ENCODE measurements at places on chromosomes 4 and X.

DNA sequence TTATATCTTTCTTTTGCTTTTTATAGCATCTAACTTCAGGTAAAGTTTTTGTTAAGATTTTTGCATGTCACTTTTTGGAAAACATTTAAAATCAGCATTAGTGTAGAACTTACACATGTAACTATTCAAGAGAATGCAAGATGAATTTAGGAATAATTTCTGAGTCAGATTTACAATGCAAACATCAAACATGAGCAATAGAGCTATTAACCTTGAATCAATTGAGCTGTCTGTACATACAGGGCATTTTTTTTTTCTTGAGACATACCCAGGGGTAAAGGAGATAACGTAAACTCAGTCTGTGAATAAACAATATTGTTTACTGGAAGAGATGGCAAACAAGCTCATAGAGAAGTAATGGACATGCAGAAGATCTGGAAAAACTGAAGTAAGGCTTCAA is 311.5 kb downstream of the IL1RAPL2 start:
- DNase-seq = no peak

- DNase-seq = no peak
Measured at GRCh38 chr4:24093446-24093845, 203.6 kb upstream of the PPARGC1A start.

DNA sequence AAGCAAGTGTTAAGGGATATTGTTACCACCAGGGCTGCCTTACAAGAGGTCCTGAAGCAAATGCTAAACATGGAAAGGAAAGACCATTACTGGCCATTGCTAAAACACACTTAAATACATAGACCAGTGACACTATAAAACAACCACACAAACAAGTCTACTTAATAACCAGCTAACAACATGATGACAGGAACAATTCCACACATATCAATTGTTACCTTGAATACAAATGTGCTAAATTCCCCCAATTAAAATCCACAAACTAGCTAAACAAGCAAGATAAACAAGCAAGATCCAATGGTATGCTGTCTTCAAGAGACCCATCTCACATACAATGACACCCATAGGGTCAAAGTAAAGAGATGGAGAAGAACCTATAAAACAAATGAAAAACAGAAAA is 20.5 kb upstream of the MAGEA8 start:
- DNase-seq = no peak

GRCh38 chr4:82293304-82293703 is 80.5 kb downstream of the HNRNPD start:
- DNase-seq = no peak

DNA sequence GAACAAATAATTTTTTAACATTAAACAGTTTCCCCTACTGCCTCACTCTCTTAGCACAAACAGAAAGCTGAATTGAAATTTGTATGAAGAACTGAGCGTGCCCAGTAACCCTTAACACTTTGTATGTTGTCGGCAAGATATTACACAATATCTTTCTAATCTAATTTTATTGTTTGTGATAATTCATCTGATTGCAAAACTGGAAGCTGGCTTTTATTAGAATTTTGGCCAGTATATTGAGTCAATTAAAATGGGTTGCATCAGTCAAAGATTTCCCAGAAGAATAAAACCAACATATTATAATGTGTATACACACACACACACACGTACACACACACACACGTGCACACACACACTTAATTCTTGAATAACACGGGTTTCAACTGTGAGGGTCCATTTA is 2332.1 kb downstream of the PCDH7 start:
- DNase-seq = no peak

GRCh38 chr4:3291969-3292570 is 751 bp upstream of the RGS12 start:
- peak; percentile 52 for DNase-seq

GRCh38 chr4:83138946-83139345 is 24.4 kb upstream of the PLAC8 start:
- DNase-seq = no peak

DNA sequence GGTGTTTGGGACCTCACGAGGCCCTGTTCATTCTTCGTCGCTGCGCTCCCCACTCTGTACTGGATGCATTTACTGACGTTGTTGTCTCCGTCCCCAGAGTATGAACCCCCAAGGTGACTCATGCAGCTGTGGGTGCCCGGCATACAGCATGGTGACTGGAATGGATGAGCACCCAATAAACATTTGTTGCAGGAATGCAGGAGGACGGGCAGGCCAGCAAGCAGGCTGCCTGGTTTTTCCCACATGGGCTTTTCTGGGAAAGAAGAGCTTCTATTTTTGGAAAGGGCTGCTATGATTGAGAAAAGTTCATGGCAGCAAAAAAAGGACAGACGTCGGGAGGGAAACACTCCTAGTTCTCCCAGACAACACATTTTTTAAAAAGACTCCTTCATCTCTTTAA is 893 bp upstream of the SOD3 start:
- DNase-seq = peak; percentile 14

DNA sequence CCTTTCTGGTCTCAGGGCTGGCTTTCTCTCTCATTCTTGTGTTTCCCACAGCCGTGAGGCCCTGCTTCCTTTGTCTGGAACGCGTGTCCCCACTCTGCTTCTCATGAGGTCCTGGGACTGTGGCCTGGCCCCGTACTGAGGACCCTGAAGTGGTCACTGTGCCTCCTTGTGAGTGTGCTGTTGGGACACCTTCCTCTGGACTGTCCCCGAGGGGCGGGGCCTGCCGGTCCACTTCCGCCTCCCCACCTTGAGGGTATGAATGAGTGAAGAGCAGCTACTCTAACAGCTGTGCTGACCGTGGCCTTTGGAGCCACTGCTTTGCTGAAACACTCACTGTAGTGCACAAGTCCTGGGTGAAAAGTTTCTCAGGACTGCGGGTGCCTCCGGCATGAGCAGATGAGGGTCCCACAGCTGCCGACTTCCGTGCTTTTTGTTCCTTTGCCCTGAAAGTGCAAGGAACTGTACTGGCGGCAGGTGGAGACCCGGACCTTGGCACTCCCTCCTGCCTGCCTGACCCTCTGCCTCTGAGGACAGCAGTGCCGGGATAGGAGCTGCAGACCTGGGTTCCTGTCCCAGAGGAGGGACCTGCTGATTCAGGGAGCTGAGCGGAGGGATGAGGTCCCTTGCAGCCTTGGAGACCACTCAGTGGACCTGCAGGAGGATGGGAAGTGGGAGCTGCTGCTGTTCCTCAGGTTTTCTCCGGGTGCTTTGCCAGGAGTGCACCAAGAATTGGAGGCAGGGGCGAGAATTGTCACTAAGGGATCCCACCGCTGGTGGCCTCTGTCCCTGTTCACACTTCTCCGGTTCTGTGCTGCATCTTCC is 38.0 kb downstream of the HTT-AS start:
- no peak for DNase-seq

- no peak for DNase-seq
Measured at GRCh38 chr4:52713456-52713937, 37.7 kb downstream of the ERVMER34-1 start.

DNA sequence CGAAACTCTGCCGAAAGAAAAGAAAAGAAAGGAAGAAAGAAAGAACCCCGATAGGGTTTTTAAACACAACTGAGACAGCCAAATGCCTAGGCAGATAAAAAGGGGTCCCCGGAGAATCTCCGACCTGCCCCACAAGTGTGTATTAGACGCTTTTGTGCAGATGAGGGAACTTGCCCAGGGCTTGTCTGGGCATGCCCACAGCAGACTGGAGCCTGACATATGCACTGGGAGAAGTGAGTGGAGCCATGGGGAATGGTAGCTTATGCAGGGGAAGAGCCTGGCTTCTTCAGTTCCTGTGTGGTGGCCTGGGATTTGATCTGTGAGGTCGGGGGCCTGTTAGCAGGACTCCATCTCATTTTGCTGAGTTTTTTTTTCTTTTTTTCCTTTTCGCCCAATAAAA is 199.0 kb downstream of the GPC3 start:
- no peak for DNase-seq

DNA sequence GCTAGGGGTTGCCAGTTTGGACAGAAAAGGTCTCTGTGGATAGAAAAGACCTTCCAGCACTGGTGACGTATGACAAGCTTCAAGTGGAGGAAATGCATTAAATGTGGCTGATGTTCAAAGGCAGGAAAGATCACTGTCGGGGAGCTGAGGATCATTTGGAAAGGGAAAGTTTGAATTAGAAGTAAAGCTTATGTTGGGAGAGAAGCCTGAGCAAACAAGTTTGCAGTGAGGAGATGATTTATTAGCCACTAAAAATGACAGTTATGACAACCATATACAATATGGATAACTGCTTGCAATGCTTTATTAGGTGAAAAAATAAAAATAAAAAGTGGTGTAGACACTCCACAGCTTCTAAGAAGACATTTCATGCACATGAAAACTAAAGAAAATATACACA is 135.3 kb upstream of the HS3ST1 start:
- no peak for DNase-seq

Measured in ACHN (cell line).